ENCODE measurements at places on chromosomes 11 and 22. TPM values are rescaled to one million over a fixed set of nuclear protein-coding genes. Genes with fewer than 3 reads are reported as not detected.

DNA sequence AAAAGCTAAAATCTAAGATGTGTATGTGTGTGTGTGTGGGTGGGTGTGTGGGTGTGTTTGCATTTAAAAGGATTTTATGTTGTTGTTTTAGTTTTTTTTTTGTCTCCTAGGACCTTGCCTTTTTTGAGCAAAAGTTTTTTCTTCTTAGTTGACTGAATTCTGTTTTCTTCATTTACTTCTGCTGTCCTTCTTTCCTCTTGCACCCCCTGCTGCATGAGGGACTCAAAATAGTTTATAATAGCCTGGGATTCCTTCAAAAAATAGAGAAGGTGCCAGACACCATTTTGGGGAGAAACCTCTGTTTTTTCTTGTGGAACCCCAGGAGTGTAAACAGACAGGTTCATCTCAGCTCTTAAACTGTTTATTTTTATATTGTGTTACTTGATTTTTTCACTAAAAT lies 817.7 kb downstream of the TBC1D22A start:
- DNase-seq: no peak

The SMCO4 gene
- total RNA-seq: 12.0 TPM

The SGSM1 gene
- total RNA-seq: not detected

- no peak for DNase-seq
Measured at GRCh38 chr11:6925636-6926207, 504 bp upstream of the ZNF215 start.

- DNase-seq: no peak
Measured at GRCh38 chr11:31687861-31688260, 123.3 kb downstream of the PAX6 start.

GRCh38 chr11:69125861-69126260 lies 29.9 kb upstream of the SMIM38 start:
- DNase-seq: no peak

GRCh38 chr22:31947296-31947695 lies 3.0 kb downstream of the YWHAH start:
- DNase-seq: no peak

DNA sequence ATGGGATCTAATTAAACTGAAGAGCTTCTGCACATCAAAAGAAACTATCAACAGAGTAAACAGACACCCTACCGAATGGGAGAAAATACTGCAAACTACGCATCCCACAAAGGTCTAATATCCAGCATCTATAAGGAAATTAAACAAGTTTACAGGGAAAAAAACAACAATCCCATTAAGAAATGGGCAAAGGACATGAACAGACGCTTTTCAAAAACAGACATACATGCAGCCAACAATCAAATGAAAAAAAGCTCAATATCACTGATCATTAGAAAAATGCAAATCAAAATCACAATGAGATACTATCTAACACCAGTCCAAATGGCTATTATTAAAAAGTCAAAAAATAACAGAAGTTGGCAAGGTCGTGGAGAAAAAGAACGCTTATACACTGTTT lies 117.5 kb downstream of the FCHSD2 start:
- DNase-seq: no peak

GRCh38 chr11:94823102-94823732 lies 55.1 kb downstream of the AMOTL1 start:
- DNase-seq: no peak

- DNase-seq: no peak
Measured at GRCh38 chr22:39999144-39999757, 4.5 kb downstream of the FAM83F start.

DNA sequence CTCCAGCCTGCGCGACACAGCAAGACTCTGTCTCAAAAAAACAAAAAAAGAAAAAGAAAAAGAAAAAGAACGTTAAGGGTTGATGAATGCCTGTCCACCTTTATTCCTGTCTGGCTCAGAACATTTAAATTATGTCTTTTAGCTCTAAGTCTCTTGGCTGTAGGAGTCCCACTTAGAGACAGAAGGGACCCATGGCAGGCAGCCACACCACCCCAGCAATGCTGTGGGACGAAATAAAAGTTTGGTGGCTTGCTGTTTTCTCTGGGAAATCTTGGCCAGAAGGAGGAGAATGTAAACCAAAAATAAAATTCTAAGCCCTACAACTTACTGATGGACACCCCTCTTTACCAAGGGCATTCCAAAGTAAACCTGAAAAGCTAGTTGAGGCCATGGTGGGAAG lies 38.9 kb upstream of the GNAZ start:
- DNase-seq: no peak

DNA sequence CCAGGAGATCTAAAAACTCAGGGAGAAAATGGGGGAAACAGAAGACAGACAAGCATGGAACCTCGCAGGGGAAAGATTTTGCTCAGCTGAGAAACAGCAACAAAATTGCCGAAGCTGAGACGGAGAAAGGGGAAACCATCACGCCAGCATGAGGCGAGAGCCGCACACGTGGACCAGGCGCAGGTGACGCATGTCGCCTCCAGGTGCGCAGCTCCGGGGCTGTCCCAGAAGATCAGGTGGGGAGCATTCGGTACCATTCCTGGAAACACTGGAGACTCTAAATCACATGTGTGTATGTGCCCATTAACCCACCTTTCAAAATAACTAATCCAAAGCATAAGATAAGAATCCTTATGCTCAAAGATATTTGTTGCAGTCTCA lies 121.7 kb downstream of the BRD1 start:
- no peak for DNase-seq

- DNase-seq: no peak
Measured at GRCh38 chr11:103338621-103339484, 229.6 kb downstream of the DYNC2H1 start.

DNA sequence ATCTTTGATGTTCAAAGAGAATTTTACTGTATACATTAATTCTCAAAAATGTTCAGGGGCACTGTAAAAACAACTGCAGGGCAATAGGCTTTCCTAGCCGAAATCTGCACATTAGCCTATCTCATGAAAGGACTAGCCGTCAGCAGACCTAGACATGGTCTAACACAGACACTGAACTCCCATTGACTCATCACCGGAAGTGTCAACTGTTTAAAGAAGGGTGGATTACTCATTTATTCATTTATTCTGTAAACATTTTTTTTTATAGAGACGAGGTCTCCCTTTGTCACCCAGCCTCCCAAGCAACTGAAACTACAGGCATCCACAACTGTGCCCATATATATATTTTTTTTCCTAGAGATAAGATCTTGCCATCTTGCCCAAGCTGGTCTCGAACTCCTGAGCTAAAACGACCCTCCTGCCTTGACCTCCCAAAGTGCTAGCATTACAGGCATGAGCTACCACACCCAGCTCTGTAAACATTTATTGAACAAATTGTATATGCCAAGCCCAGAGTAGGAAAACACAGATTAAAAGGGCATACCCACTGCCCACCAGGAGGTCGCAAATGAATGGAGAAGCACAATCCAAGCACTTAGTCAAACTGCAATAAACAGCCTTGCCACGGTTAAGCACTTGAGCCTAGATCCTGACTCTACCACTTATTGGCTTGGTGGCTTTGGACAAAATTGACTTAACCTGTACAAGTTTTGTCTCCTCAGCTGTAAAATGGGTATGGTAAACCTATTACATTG lies 26.6 kb downstream of the RAB30 start:
- peak; percentile 92 for DNase-seq

The SCGB1A1 gene
- total RNA-seq: not detected

DNA sequence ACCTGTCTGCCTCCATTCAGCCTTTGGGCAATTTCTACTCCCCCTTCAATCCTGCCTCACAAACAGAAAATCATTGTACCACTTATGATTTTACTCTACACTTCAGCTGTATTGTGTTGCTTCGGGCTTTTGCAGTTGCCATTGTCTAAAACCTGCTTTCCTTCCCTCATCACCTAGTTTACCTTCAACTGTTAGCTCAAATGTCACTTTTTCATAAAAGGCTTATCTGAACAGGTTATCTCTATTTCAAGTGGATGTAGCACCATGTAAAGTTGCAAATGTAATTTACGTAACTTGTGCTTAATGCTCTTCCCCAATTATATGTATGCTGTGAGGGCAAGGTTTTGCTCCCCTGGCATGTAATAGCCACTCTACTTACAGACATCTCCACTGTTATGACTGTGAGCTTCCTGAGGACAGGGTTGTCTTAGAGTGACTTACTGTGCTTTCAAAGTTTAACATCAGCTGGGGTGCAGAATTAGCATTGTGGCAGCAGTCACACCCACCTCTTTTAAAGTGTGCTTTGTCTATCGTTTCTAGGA lies 5.4 kb downstream of the RPS25 start:
- no peak for DNase-seq

DNA sequence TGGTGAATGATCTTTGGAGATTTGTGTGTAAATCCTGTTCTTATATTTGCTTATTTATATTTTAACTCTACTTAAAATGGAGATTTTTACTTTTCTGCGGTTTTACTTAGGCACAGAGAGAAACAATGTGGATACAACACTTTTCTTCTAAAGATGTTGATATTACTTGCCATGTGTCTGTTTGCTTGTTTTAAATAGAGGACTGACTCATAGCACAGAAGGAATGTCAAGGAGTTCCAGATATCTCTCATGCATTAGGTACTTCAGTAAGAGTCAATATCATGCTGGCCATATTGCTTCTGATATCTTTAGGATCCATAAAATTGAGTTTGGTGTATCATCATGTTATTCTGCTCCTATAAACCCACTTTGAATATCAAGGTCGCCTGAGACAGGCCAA lies 395.0 kb downstream of the OPCML start:
- no peak for DNase-seq

DNA sequence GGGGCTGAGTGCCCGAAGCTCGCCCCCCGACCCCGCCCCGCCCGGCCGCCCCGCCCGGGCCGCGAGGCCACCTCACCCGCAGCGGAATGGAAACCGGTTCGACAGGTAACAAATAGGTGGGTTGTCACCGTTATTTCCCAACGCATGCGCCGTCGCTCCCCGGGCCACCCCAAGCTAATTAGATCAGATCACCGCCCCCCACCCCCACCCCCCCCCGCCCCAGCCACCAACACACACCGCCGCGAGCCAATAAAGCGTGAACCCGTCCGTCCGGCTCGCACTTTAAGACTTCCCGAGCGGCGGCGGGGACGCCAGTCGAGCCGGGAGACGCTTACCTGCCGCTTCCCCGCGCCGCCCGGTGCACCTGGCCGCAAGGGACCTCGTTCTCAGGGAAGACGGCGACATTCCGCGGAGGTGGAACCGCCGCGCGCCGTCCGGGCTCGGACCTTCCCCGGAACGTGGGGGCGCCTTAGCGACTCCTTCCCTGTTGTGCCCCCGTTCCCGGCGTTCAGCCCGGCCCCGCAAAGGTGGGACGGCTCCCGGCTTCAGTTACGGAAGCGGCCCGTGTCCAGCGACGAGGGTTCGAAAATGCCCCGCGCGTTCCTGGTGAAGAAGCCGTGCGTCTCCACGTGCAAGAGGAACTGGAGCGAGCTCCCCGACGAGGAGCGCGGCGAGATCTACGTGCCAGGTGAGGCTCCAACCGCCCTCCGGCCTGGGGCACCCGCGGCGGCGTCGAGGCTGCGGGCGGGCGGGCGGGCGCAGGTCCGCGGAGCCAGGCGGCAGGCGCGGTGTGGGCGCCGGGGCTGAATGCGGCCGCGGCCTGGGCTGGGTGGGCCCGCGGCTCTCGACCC lies at the start of gene OVOL1:
OVOL1 (plus strand) TSS at position 278 of the 851 bp plus-strand sequence; CDS start at position 589, 311 bp downstream.
- no peak for DNase-seq

The RFPL2 gene
- total RNA-seq: not detected

The DCHS1 gene
- total RNA-seq: 3.8 TPM

The DCDC1 gene
- not detected for total RNA-seq

GRCh38 chr22:30309951-30310741 lies 16.6 kb downstream of the TBC1D10A start:
- DNase-seq: no peak

GRCh38 chr11:83031127-83031526 lies 40.6 kb downstream of the RAB30 start:
- no peak for DNase-seq

GRCh38 chr11:79102840-79103239 lies 338.0 kb downstream of the TENM4 start:
- no peak for DNase-seq

- DNase-seq: peak; percentile 70
Measured at GRCh38 chr11:64870176-64870892, 8.1 kb downstream of the EHD1 start.

The PRG2 gene
- not detected for total RNA-seq

DNA sequence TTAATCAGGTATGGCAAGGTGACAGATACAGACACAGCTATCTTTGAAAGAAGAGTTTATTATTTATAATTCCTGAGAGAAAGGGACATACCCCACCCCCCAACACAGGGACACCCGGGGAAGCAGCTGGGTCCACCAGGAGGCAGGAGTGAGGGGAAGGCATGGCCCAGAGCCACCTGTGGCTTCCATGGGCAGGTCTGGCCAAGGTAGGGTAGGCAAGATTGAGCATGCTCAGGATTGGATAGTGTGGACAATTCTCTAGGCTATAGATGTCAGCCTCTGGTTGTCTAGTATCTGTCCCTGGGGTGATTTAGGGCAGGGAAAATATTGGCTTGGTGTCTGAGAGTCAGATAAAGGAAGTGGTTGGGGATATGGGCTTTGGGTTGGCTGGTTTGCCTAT lies 27.5 kb upstream of the SMIM35 start:
- DNase-seq: no peak

- no peak for DNase-seq
Measured at GRCh38 chr11:56049487-56049886, 22.0 kb downstream of the OR5AS1 start.

GRCh38 chr11:47160753-47161133 lies 15.9 kb downstream of the ARFGAP2 start:
- DNase-seq: no peak

GRCh38 chr11:103699216-103699615 lies 337.2 kb upstream of the DDI1 start:
- DNase-seq: no peak

The RIC3 gene
- total RNA-seq: 1.1 TPM

DNA sequence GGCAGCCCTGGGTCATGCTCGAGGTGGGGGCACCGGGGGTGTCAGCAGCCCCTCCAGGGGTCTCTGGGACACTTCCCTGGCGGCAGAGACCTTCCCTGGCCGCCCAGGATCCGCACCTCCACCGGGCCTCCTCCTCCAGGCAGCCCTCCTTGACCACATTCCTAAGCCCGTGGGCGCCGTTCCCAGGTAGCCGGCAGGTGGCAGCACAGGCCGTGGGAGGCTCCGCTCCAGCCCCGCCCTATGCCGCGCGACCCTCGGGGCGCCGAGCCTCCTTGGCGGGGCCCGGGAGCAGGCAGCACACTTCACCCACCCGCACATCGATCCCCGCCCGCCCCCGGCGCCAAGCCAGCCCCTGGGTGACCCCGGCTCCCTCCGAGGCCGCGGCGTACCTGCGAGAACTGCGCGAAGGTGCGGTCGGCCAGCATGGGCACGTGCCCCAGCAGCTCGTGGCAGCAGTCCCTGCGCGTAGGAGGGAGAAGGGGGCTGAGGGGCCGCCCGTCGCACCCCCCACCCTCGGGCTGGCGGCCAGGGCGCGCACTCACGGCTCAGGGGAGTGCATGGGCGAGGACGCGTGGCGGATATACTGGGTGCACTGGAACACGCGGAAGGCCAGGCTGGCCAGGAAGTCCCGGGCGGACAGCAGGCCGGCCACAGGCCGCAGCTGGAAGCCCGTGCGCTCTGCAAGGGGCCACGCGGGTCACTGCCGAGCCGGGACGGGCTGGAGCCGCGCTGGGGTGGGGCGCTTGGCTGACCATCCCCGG lies 5.3 kb upstream of the INS start:
- no peak for DNase-seq

- no peak for DNase-seq
Measured at GRCh38 chr22:50183141-50183971, 2.4 kb upstream of the TRABD start.
